ENCODE measurements at places on chromosomes 1 and 21.

- DNase-seq = no peak
Measured at GRCh38 chr1:112937070-112937469, 18.9 kb downstream of the SLC16A1 start.

GRCh38 chr1:17066361-17067068, 12.7 kb upstream of the SDHB start:
- DNase-seq = no peak

- DNase-seq = no peak
Measured at GRCh38 chr1:113391649-113392271, 1.4 kb downstream of the MAGI3 start.

GRCh38 chr1:202565890-202566602, 144.2 kb downstream of the SYT2 start:
- no peak for DNase-seq
